Lower lobe of right lung (tissue), 2 donors: ENCODE measurements at places on chromosomes 7 and 10. TPM values are rescaled to one million over a fixed set of nuclear protein-coding genes. Genes with fewer than 3 reads are reported as not detected.

WDFY4 gene
- 44.4 TPM for total RNA-seq

GFRA1 gene
- total RNA-seq, result 9.8 TPM

SRGN gene
- total RNA-seq, result 232 TPM

DNA sequence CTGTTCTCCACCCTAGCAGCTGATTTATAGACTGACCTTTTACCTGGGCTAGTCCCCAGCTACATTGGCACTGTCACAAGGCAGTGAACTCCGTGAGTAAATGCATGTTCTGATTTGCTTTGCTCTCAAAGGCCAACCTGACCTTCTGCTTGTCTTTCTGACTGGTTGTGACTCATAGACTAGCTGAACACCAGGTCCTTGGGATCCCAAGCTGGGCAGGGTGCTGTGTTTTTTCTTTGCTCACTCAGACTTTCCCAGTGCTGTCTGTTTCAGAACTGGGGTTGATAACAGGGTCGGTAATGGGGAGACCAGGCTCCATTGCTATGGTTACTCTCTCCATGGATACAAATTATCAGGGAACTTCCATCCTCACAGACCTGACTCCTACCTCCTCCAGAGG is 35.0 kb downstream of the EVX1 start:
- no peak overlapping the region for H3K27ac ChIP-seq
- H3K36me3 ChIP-seq, result no peaks in the 10 kb centered on the region
- H3K4me3 ChIP-seq, result no peak overlapping the region
- H3K4me1 ChIP-seq, result no peaks in the 10 kb centered on the region

DNA sequence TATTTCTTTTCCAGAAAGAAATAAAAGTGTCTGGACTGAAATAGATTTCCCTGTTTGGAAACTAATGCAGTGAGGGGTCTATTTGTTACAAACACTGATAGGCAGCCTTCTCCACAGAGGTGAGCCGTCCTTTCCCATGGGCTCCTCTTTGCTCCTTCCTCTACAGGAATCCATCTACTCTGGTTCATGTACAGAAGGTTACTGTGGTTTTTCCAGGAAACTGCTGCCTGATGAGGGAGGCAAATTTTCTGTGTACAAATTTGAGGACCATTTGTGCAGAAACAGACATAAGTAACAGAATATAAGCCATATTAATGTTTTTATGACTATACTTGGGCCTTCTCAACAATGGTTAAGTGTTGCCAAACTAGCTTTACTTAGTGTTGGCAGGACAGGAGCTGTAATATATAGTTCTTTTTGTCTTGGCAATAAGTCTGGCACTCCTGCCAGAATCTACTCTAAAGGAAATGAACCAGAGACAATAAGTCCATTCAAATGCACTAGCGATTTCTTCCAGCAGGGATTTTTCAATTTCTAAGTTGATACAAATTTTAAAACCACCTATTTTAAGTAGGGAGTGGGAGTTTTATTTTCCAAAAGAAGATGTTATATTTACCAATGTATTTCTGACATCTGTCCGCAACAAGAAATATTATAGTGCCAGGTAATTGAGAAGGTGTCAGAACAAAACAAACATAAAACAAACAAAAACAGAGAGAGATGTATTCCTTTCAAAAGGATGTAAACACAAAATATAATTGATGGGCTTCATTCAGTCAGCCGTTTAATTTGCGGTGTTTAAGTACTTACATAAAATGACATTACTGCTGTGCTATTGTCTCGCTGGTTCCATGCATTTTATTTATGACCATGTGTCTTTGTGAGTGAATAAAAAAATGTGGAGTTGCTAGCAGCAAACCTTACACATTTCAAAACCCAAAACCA is 91.0 kb upstream of the NFE2L3 start:
- no peak overlapping the region for H3K27ac ChIP-seq
- H3K4me3 ChIP-seq, result no peak overlapping the region
- H3K27me3 ChIP-seq, result peaks cover 9% of the 10 kb centered on the region
- no peak for DNase-seq

DNA sequence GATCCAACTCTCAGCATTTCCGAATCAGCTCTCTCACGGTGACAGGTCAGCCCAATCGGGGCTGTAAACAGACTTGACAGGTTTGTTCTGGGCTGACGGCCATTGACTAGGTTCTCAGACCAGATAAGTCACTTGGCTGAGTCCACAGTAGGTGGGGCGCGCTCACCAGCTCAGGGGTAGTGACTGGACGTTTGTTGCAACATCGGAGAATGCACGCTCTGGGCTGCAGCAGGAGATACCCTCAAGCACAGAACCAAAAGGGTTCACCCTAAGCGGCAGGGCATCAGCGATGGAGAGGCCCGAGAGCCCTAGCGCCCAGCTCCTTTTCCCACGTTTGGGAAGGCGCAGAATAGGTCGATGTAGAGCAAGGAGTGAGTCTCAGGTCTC is 1.8 kb downstream of the KLLN start:
- DNase-seq, result peak; percentile 86
- no peaks in the 10 kb centered on the region for H3K36me3 ChIP-seq
- peak overlapping the region; percentile 95 for H3K4me3 ChIP-seq
